Inflammatory macrophage treated with lipopolysaccharide for 4 hours (primary cell): ENCODE measurements at places on chromosomes 11 and 22.

GRCh38 chr11:46534711-46535110 lies 59.1 kb downstream of the AMBRA1 start:
- no peak for DNase-seq

DNA sequence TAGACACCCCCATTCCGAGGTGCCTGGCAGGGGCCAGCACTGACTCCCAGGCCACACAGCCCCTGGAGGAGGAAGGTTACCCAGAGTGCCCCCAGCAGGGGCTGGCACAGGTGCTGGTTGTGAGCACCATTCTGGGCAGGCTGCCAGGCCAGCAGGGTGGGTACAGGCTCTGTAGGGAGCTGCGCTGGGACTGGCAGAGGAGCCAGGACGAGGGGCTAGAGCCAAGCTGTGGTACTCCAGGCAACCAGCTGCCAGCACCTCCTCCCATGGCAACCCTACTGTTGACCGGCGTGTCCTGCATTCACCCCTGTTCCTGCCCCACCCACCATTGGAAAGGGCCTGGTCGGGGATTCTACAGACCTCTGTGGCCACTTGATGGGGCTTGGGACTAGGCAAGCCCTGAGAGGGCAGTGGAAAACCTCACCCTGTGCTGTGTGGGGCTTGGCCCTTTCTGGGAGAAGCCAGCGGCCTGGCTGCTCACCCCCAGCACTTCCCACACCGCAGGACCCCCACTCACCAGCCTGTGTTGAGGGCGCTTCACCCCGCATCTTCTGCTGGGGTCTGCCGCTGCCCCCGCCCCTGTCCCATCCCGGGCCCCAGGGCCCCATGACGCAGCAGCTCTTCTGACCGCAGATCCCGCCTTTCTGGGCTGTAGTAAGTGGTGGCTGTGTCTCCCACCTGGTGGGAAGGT lies 1.9 kb downstream of the CLDN5 start:
- DNase-seq, result no peak

GRCh38 chr11:61711498-61711897 lies 31.3 kb downstream of the DAGLA start:
- no peak for DNase-seq

DNA sequence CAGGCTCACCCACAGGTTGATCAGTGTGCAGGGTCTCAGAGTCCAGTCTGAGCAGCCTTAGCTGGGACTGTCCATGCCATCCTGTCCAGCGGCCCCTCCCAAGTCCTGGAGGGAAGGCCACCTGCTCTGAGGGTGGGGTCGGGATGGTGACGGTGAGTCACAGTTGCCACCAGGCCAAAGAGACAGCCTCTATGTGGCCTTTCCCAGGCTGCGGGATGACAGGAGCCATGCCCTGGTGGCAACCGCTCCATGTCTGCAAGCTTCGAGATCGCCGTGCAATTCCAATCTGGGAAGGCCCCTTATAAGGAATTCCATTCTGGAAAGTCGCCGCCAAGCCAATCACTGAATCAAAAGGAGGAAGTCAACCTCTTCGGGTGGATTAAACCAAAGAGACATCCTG lies 47.5 kb downstream of the RTL6 start:
- no peak for DNase-seq

DNA sequence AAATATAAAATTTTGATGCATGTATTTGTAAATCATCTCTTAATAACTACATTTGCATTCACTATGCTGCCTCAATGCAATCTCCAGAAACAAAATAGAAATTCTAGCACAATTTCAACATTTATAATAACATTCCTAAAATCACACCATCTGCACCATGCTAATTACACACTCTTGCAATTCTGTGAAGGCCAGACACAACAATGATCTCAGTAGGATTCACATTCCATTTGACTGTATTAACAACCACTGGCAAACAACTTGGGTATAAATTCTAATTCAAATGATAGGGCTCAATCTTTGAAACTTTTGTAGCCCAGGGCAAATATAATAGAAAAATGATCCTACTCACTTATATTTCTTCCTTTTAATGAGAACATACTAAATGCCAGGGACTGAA lies 25.9 kb downstream of the RAB6A start:
- DNase-seq, result no peak

GRCh38 chr11:16784666-16785065 lies 46.2 kb downstream of the C11orf58 start:
- no peak for DNase-seq

DNA sequence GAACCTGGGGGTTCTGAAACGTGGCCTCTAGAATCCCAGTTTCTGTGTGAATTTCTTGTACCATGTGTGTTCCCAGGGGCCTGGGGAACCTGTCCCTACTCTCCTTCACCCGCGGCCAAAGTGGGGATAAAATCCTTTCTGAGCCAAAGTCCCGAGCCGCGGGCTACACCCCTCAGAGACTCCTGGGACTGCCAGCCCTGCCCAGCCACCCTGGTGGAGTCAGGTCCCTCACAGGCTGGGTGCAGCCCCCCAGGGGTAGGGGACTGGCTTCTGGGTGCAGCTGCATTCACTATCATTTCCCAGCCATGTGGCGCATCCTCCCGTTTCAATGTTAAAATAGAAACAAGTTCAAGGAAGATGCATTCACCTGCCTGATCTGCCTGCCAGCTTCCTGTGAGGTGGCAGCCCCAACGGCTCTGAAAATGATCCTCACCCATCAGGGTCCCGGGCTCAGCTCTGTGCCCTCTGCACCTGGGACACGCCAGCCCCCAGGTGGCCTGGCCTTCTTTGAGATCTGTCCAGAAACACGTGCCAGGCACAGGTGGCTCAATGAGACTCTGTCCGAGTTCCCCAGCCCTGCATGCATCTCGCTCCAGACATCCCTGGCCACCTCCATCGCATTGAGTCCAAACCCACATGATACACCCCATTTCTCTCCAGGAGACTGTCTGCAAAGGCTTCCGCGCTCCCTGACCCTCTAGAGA lies 338.8 kb downstream of the CTTN start:
- no peak for DNase-seq

DNA sequence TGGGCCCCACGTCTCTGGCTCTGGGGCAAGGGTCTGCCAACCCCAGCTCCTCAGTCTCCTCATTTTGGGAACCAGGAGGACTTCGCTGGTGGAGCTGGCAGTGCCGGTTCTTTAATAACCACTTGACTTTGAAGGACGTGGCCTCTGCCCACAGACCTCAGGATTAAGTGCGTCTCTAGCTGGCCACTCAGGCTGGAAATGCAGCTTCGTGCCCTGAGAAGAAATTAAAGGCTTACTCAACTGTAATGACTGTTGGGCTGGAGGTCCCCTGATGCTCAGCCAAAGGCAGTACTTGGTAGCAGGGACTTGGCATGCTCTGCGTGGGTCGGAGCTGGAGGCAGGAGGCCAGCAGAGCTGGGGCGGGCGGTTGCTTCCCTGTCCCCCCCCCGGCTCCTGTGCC lies 16.7 kb upstream of the PARVG start:
- no peak for DNase-seq

DNA sequence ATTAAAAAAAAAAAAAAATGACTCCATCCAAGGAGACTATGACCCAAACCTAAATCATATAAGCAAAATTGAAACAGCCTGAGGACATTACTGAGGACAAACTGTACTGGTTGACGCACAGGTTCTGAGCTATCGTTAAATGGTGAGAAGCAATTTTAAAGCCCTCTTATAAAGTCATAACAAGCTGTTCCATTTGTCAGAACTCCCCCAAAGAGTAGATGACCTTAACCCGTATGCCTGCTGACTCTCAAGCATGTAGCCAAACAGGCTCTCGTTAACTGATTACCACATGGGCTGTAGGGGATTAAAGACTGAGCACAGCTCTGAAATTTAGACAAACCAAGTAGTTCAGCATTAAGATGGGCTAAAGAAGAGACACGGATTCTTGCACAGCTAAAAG lies 2.2 kb downstream of the CRYAB start:
- no peak for DNase-seq

DNA sequence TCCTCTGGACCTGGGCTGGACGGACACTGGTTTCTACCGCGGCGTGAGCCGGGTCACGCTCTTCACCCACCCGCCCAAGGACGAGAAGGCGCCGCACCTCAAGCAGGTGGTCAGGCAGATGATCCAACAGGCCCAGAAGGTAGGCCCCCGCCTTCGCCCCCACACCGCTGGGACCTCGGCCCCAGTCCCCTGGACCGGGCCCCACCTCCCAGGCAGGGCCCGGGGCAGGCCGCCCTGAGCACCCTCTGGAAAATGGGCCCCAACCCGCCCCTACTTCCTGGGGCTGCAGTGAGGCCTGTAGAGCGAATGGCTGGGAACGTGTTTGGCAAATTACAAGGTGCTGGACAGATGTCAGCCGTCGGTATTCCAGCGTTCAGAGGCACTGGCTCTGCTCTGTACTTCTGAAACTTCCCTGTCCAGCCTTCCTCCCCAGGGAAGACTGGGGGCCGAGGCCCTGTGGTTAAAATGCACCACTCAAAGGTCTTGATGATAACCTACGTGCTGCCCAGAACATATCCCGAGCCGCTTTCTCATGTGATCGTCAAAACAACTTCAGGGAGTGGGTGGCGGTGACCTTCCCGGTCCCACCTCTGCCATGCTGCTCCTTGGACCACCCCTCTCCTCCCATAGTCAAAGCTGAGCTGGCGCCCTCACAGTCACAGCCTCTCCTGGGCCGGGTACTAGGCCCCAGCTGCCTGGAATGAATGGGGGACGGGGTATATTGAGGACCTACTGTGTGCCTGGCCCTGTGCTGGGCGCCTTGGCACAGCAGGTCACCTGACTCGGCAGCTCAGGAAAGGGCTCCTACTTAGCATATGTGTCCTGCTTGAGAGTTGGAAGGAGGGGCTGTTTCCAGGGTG lies 869 bp downstream of the FAM83F start:
- DNase-seq, result no peak

DNA sequence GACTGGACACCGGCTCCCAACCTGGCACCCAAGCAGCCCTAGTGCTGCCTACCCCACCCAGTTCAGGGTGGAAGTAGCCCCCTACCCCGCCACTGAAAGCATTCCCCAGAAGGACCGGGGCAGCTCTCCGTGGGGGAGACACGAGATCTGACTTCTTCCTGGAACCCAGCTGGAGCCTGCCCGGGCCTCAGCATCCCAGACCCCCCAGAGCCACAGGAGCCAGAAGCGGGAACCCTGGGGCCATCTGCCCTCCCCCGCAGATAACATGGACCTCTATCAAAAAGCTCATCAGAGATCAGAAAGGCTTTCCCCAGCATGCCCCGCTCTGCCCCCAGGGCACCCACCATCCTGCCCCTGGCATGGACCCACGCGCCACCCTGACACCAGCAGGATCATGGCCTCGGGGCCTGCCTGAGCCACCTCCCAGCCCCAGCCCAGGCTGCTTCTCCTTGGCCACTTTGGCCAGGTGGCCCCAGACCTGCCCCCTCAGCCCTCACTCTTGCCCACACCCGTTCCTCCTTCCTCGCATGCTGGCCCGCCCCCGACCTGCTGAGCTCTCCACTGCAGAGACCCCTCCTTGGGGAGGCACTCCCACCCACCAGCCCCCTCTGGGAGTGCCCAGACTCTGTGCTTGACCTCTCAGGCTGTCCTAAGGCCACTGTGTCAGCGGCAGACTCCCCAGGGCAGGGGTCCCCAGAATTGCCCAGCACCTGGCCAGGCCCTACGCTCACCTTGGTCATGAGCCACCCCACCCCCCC lies 17.1 kb downstream of the WNT7B start:
- no peak for DNase-seq

DNA sequence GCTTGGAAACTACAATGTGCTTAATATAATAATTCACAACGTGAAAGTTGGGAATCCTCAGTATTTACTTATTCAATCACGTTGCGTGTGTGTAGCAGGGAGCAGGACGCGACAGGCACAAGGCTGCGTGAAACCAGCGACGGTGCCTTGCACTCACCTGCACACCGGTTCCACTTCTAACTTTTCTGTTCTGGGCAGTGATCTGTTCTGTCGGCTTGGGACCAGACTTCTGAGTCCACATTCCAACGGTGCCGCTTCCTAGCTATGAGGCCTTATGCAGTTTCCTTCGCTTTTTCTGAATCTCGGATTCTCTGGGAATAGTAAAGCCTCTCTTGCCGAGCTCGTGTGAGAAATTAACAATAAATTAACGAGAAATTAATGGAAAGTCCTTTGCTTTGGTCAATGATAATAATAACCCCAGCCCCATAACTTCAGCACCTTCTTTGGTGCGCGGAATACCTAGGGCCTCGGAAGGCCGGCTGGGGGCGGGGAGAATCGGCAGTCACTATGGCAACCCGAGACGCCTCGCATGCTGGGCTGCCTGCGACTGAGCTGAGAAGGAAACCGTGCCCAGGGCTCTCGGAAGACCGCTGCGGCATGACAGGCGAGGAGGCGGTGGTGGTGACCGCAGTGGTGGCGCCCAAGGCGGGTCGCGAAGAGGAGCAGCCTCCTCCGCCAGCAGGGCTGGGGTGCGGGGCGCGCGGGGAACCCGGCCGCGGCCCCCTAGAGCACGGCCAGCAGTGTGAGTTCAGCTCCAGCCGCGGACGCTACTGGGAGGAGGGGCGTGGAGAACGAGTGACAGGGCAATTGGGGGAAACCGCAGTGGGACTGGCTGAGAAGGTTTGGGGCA lies at the start of gene C11orf97:
TSS of gene C11orf97 (plus strand) at position 530 of the 850 bp plus-strand sequence. CDS start at position 598, 68 bp downstream.
- DNase-seq, result peak; percentile 63

- DNase-seq, result no peak
These were observed 12.6 kb upstream of the COX8A start for GRCh38 chr11:63961608-63962412.

GRCh38 chr11:64848214-64848825 lies 3.9 kb upstream of the CDC42BPG start:
- DNase-seq, result peak; percentile 35

DNA sequence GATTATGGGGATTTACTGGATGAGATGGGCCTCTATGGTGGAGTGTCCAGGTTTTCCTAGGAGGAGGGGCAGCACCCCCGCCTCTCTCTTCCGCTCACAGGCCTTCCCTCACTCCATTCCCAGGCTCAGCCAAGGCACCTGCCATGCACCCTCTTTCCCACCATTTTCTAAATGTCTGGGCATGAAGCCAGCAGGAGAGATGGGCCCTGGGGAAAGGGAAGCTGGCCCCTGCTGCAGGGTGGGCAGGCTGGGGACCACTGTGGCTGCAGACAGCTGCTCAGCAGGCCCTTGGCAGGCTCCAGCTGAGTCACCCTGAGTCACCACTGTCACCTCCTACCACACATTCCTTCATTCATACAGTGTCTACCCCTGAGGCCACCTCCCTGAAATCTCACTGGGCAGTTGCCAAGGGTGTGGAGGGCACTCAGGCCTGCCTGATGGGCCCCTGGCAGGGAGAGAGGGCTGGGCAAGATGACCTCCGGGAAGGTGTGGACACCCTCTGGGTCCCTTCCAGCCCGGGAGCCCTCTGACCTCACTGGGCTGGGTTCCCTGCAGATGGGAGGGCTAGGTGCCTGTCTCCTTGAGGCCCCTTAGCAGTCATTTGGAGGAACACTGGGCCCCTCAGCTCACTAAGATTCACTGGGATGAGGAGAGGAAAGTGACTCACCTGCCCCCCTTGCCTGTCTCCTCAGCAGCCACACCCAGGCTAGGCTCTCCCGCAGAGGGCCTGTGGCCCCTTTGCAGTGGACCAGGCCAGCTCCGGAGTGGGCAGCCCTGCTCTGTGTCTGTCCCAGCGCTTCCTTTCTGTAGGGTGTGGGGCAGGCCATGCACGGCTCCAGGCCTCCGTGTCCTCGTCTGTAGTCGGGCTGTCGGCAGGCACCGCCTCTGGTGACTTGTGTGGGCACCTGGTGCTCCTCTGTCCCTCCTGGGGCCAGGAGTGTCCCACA lies 7.8 kb downstream of the MYEOV start:
- peak; percentile 78 for DNase-seq
